ENCODE measurements at places on chromosomes 2 and 18.

DNA sequence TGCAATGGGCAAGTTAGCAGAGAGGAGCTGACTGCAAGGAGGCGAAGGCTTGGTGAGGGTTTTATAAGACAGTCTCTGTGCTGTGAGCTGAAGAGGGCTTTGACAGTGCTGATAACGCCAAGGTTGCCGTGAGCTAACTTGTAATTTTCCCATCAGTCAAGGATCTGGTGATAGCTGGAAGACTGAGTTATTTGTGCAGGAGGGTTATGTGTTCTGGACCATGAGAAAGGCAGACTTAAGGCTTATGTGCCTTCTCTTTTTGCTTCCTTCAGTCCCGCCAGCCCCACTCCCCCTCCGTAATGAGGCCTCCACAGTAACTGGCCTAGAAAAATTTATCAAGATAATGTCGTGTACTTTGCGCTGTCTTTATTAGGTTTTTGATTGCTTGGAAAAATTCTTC, 94.6 kb downstream of the RTP5 start:
- no peak for DNase-seq

GRCh38 chr18:45201029-45201428, 414.2 kb upstream of the SLC14A2 start:
- no peak for DNase-seq

DNA sequence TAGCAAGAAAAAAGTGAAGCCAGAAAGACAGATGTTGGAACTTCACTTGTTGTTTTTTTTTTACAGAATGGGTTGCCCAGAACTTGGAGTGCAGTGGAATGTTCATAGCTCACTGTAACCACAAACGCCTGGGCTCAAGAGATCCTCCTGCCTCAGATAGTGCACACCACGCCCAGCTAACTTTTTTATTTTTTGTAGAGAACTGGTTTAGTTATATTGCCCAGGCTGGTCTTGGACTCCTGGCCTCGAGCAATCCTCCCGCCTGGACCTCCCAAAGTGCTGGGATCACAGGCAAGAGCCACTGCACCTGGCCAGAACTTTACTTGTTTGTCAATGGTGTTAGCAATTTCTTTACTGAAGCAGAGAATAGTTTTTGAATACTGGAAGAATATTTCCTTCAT, 11.9 kb upstream of the ASPRV1 start:
- no peak for DNase-seq

GRCh38 chr2:104025295-104025694, 828.6 kb upstream of the POU3F3 start:
- no peak for DNase-seq

GRCh38 chr2:69298261-69298660, 88.8 kb downstream of the GFPT1 start:
- DNase-seq, result peak; percentile 90

GRCh38 chr2:217599906-217600305, 402.9 kb downstream of the TNS1 start:
- no peak for DNase-seq

- DNase-seq, result no peak
Observed at GRCh38 chr18:63315876-63316275, 3.7 kb downstream of the BCL2 start.

- no peak for DNase-seq
Observed at GRCh38 chr18:78431606-78432005, 548.0 kb upstream of the SALL3 start.

DNA sequence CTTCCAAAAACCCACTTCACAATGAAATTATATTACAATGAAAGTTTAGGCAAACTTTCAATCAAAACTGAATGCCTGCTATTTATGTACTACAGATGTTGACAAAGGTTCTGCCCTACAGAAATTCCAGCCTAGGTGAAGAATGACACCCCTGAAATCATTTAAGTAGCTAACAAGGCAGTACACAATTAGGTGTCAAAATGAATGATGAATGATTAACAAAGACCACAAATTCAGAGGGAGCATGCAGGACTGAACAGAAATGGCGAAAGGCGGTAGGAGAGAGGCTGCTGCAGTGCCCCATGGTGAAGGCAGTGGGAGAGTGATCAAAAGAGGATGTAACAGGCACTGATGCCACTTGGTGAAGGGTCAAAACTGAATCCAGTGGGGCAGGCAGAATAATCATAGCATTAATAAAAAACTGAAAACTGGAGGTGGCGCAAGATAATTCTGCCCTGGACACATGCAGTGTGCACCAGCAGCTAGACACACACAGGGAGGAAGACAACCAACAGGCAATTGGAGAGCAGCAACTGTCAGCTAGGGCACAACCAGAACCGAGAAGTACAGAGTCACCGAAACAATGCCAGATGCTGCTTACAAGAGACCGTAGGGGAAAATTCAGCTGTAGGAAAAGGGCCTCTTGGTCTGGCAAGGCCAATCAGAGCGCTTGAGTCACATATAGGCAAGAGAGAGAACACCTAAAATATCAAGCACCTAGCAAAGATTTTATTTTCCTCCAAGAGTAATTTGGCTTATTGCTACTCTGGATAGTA, 4.5 kb downstream of the TMEM131 start:
- DNase-seq, result no peak

DNA sequence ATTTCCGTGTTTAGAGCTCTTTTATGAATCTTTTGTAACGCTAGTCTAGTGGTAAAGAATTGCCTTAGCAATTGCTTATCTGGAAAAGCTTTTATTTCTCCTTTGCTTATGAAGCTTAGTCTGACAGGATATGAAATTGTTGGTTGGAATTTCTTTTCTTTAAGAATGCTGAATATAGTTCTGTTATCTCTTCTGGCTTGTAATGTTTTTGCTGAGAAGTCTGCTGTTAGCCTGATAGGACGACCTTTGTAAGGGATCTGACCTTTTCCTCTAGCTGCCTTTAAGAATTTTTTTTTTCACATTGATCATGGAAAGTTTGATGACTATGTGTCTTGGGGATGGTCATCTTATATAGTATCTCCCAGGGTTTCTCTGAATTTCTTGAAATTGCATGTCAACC, 101.1 kb downstream of the TRABD2A start:
- no peak for DNase-seq

- DNase-seq, result no peak
Observed at GRCh38 chr18:77650799-77651385, 401.2 kb downstream of the GALR1 start.

GRCh38 chr18:54117853-54118773, 106.4 kb downstream of the MBD2 start:
- DNase-seq, result no peak

Measured in HS-5 (cell line).